Stimulated activated CD8-positive, alpha-beta memory T cell treated with anti-CD3 and anti-CD28 coated beads, Interleukin-2, amount 100 ng/mL, for 1 hour (primary cell): ENCODE measurements at places on chromosomes 7 and 10.

- no peak for DNase-seq
These were observed 305.1 kb upstream of the PITRM1 start for GRCh38 chr10:3477683-3478082.

- DNase-seq: no peak
These were observed 1.4 kb downstream of the VOPP1 start for GRCh38 chr7:55570939-55571338.

DNA sequence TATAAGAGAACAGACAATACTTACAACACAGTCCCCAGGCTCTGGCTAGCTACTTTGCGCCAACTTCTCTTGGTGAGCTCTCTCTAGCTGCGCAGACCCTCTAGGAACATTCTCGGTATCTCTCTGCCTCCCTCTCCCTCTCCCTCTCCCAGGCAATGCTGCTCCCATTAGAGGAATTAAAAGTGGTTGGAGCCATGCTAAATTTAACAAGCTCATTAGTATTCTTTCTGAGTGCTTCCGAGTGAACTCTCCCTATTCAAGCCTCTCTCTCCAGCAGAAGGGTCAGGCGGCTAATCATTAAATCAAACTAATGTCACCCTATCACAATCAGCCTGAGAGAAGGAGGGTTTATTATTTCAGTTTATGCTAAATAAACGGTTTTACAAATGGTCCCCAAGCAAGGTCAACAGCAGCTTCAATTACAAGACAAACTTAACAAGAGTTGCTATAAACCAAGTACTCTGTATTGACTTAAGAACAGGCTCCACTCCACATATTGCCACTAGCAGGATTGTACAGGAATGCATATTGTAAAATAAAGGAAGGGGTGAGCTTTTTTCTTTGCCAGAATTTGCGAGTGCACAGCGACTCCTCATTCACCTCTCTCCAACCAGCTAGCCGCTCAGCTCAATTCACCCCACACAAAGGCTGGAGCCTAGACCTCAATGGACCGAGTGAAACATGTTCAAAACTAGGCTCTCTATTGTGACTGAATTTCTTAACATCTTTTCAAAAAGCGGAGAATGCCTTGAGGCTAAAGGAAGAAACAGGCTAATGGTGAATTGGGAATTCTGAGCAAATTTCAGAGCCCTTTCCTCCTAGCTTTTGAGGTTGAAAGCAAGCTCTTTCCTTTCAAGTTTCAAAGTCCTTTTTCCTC is 84.4 kb downstream of the GLI3 start:
- DNase-seq: no peak

GRCh38 chr10:78567680-78568455 is 500.9 kb upstream of the ZMIZ1 start:
- no peak for DNase-seq

GRCh38 chr10:112934193-112934592 is 15.9 kb upstream of the TCF7L2 start:
- no peak for DNase-seq

DNA sequence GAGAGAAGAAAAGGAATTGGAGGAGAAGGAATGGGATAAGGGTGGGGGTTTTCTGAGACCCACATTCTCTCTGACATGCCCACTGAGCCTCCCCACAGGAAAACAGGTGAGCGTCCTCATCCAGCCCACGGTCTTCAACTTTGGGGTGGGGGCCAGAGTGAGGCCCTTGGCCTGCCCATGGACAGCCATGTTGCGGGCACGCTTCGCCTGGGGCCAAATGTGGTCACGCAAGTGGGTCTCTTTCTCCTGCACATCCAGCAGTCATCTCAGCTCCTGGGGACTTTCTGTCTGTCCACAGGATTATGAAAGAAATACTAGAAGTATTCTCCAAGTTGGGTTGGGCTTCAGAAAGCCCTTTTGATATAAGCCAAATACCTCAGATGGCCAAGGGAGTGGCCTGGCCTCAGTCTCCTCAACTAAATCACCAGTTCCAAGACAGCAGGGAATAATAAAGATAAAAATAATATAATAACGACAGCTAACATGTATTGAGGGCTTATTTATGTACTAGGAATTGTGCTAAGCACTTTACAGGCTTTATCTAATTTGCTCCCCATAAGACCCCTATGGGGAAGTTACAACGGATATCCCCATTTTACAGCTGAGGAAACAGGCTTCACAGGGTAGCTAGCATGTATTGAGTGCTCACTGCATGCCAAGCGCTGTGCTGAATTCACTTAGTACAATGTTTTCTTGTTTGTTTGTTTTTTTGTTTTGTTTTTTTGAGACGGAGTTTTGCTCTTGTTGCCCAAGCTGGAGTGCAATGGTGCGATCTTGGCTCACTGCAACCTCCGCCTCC is 57.2 kb upstream of the LBX1 start:
- no peak for DNase-seq

- DNase-seq: no peak
These were observed 30.5 kb downstream of the SLC13A4 start for GRCh38 chr7:135697276-135698049.

DNA sequence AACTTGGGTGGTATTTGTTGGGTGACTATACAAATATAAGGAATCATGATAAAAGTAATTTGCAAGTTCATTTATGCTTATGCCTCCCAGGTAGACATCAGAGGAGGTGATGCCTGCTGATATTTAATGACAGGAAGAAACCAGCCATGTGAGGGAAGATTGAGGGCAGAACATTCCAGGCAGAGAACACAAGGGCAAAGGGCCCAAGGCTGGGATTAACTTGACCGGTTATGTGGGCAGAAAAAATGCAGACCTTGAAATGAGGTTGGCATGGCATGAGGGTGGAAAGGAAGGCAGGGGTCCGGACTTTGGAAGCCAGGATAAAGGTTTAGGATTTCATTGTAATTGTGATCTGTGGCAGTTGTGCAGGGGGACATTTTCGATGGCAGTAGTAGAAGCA is 68.0 kb upstream of the MTPN start:
- DNase-seq: no peak

DNA sequence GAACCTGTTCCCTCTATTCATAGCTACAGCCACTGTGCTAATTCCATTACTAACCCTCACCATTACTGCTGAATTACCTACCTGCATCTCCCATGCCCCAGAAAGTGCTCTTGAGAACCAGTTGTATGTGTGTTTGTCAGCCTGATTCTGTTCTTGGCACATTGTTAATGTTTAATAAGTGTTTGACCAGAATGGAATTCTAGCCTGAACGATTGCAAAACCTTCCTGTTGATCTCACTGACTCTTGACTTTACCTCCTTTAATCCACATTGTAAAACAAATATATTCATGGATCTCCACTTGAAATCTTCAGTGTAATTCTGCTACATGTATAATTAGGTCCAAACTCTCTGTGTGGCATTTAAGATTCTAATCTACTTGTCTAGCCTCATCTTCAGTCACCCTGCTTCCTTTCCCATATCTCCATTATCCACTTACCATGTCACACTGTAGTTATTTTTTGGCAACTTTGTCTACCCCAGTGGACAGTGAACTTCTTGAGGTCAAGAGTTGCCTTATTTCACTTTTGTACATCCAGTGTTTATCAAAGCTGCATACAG is 4.9 kb downstream of the ZNF277 start:
- no peak for DNase-seq

- no peak for DNase-seq
These were observed 14.7 kb upstream of the TNS3 start for GRCh38 chr7:47596502-47597202.

DNA sequence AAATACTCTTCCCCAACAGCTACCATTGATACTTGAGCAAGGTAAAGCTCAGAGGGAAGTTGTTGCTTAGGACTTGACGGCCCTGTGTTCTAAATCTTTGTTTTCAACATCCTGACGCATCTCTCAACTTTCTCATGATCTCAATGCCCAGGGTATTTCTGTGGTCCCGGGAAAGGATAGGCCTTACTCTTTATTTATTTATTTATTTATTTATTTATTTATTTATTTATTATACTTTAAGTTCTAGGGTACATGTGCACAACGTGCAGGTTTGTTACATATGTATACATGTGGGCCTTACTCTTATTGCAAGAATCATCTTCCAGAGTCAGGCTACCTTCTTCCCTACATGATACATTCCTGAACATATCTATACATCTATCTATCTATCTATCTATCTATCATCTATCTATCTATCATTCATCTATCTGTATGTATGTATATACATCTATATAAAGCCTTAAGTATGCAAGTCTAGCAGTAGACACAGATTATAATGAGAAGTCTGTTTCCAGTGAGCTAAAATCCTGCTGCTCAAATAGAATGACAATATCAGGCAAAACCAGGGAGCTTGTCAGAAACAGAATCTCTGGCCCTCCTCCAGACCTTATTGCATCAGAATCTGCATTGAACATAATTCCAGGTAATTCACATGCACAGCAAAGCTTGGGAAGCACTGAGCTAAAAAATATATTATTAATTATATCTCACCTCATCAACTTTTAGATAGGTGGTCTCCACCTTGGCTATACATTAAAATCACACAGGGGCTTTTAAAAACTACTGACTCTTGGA is 12.2 kb upstream of the CPA5 start:
- DNase-seq: no peak

- no peak for DNase-seq
These were observed 272.2 kb upstream of the YAE1 start for GRCh38 chr7:39294022-39294421.

DNA sequence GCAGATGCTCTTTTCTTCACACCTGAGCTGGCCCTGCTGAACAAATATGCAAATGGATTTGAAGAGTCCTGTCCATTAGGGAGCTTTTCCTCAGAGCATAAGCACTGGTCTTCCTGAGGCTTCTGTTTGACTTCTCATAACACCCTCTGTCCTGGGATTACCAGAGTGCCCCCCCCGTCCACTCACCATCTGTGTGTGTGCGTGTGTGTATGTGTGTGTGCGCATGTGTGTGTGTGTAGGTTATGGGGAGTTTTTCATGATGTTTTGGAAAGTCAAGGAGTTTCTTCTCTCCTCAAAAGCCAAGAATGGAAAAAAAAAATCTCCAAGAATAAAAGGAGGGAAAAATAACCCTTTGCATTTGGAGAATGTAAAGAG is 57.7 kb upstream of the COMTD1 start:
- no peak for DNase-seq

DNA sequence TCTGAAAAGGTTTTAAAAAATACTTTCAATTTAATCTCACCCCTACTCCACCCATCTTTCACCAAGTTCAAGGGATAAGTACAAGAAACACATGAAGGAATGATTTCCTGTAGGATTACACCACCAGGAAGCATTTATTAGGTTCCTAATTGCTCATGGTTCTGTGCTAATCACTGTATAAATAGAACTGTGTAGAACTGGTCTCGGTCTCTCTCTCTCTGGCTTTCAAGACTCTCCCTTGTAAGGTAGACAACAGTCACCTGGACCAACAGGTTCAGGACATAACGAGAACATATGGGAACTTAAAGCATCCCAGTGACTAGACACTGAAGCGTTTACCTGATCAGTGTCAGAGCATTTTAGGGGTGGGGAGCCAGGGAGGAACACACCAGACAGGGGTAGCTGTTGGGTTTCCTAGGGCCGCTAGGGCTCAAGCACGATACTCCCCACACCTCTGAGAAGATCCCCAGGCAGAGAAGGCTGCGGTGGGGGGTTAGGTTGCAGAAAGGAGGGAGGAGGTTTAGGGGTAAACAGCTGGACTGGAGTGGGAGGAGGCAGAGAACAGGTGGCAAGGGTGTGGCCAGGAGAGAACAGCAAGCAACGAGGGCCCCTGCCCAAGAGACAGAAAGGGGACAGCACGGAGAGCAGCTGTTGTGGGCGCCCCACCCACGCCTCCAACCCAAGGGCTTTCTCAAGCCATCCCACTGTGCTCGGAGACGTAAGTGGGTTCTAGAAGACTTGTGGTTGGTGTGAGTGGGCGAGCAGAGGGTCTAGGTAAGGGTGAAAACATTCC is 52.5 kb upstream of the USP6NL start:
- no peak for DNase-seq
